ENCODE measurements at places on chromosomes 2 and 18.

GRCh38 chr18:72086421-72086820 lies 457.7 kb downstream of the CBLN2 start:
- DNase-seq, result no peak

DNA sequence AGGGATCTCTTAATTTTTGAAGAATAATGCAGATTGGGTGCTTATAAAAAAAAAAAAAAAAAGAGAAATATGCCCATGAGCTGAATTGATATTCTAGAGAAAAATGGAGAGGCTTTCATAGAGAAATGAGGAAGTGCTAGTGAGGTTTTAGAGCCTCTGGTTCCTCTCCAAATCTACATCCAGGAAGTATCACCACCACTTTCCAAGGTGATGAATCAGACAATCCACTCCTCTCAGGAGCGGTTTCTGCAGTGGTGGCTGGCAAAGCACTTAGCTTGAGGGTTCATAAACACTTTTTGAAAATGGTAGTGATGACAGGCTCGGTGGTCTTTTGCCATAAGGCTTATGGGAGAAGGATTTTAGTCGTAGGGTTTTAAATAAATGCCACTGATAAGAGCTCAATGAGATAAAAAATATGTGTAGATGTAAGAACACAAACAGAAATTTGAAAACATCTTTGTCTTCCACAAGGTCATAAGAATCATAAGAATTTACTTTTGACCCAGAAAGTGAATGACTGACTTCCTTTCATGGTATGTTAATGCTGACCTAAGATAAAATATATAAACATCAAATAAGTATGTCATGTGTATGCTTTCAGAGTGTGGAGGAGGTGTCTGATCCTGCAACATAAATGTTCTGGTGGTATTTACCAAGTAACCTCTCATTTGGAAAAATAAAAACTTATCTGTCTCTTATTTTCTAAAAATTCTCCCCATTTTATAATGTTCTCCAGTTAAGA lies 42.1 kb upstream of the DSG1 start:
- DNase-seq, result no peak

DNA sequence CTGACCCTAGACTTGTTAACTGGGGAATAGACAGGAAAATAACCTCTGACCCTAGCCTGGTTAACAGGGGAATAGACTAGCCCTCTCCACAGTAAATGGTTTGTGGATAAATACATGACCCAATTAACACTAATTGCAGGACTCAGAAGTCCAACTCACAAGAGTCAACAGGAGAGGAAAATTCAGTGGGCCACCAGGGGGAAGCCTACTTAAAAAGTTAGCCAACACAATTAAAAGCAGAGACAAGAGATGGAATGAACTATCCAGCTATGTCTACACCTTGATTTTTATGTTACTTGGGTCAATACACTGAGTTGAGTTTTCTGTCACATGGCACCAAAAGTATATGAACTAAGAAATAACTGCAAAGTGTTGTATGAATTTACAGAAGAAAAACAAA lies 158.8 kb upstream of the SLC39A10 start:
- no peak for DNase-seq

DNA sequence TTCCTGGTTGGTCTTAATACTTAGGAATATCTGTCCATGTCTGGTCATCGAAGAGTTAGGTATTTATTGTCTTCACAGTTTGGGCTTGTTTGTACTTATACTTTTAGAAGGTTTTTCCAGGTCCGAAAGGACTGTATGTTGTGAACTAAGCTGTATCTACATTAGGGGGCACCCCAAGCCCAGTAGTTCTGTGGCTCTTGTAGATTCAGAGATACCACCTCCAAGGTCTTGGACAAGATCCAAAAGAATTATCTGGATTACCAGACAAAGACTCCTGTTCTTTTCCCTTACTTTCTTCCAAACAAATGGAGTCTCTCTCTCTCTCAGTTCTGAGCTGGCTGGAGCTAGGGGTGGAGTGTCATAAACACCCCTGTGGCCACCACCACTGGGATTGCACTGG lies 328.7 kb downstream of the ZNF804A start:
- no peak for DNase-seq

DNA sequence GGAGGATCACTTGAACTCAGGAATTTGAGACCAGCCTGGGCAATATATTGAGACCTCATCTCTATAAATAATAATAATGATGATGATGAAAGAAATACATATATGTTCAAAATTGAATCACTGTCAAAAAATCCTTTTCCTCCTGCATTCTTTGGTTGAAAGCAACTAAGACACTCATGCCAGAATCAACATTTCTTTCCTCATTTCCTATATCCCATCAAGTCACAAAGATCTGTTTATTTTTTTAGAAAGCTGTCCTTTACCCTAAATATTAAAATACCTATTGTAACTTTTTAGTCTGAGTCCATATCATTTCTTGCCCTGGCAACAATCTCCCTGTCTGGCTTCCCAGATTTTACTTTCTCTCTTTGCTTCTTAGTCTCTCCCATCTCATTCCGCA lies 31.8 kb upstream of the PPP4R3B start:
- DNase-seq, result no peak

DNA sequence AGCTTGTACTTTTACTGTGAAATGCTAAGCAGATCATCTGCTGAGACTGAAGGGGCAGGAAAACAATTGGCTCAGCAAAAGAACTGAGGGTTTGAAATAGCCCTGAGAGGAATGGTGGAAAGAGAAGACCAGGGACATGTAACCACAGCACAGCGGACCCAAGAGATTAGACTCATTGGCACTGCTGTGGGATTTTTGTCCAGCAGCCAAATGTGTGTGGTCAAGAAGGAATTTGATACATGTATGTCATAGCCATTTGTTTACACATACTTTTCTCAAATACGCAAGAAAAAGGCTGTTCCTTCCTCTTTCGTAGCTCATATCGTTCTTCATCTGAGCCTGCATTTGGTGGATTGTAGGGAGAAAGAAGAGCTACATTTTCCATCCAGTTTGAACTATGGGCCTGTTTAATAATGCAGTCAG lies 73.8 kb downstream of the TRABD2A start:
- DNase-seq, result no peak

DNA sequence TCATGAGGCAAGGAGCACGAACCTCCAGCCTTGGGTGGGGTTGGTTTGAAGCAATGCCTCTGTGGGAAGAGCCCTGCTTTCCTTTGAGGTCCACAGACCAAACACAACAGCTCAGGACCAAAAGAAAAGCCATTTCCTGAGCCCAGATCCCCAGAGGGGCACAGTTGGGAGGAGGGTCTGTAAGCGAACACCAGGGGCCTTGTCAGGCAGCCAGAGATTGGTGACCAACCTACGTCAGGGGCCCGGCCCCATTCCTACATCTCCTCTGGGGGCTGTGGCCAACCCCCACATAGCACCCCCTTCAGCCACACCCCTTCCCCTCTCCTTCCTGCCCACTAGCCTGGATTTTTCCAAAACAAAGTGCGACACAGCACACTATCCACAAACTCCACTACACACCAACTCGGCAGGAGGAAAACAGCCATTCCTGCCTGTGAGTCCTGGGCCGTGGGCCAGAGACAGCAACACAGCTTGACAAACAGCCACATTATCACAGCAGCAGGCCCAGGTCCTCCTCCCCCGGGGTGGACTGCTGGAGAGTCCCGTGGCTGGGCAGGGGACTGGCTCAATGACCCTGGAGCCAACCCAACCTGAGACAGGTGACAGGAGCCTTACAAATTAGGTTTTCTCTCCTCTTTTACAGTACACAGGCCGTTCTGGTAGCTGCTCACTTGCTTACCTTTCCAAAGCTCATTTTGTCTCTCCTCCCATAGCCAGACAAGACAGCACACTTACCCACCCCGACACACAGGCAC lies 98.8 kb downstream of the TNS1 start:
- no peak for DNase-seq

DNA sequence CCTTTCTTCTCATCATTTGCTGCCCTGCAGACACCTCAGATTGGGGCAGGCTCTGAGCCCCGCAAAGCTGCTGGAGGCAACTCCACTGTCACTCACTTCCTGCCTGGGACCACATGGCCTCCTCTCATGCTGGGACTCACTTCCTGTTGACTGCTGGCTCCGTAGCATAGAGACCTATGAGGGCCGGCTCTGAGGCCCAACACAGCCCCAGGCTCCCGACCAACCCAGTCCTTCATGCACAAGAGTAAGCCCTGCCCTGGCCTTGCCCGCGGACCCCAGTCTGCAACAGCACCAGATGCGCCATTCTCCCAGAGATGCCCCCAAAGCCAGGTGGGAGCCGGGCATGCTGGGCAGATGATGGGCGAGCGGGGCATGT lies 55.7 kb downstream of the DNMT3A start:
- no peak for DNase-seq

- peak; percentile 65 for DNase-seq
Measured at GRCh38 chr2:119231975-119232665, 8.5 kb downstream of the STEAP3 start.

DNA sequence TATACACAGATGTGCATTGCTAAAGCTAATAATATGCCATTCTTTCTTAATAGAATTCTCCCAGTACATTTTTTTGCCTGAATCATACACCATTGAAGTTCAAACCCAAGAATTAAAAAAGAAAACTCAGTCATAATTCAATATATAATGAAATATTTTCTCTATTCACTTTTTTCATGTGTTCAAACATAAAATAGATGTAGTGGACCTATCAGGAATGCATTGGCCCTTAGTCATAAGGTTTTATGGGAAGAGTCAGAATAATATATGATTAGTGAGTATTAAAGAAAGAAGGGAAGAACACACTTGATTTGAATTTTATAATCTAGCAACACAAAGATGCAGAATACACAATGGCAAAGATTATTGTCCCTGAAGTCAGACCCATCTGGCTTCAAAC lies 297.0 kb upstream of the COL3A1 start:
- no peak for DNase-seq
